EH (cell line): ENCODE measurements at places on chromosomes 2 and 18.

DNA sequence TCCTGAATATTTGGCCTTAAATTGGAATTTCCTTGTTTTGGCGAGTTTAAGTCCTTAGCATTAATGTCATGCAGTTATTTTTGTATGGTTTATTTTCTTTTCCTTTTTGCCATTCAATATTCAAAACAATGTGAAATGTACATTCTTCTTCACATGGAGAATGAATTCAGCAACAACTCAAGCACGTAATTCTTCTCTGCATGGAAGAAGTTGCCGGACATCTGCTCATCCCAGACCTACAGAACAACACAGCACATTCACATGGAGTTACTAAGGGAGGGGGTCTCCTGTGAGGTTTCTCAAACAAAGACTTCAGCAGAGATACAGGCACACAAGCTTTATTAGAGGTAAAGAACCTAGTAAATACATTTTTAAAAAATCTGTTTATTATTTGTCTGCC lies 236.8 kb downstream of the SATB2 start:
- peak; percentile 6 for DNase-seq

DNA sequence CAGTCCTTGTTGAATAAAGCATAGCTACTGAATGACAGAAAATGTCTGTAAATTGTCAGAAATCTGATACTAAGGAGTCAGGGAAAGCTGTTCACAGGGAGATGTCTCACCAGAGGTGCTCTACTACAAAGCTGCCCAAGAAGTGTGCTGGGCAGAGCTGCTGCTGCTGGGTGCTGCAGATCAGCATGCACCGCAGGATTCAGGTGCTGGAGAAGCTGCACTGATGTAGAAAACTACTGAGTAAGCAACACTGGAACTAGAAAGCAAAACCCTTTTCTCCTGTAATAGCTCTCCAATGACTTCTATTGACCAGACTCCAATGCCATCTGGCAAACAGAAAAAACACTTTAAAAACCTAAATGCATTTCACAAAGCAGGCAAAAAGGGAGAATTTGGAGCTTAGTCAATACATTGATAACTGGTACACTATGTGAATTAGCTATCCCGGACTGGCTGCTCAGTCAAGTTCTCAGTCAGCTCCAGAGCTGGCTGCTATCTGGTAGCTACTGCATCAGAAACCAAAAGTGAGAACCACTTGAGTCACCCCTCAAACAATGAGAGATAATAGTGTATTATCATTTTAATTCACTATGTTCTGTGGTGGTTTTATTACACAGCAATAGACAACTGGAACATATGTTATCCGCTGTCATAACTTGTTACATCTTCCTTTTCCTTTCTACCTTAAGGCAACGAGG lies 493.1 kb downstream of the CPS1 start:
- no peak for DNase-seq

- DNase-seq = no peak
Observed at GRCh38 chr2:4670331-4670730, 967.0 kb downstream of the DCDC2C start.

GRCh38 chr2:109135359-109136197 lies 6.6 kb downstream of the SH3RF3 start:
- no peak for DNase-seq

DNA sequence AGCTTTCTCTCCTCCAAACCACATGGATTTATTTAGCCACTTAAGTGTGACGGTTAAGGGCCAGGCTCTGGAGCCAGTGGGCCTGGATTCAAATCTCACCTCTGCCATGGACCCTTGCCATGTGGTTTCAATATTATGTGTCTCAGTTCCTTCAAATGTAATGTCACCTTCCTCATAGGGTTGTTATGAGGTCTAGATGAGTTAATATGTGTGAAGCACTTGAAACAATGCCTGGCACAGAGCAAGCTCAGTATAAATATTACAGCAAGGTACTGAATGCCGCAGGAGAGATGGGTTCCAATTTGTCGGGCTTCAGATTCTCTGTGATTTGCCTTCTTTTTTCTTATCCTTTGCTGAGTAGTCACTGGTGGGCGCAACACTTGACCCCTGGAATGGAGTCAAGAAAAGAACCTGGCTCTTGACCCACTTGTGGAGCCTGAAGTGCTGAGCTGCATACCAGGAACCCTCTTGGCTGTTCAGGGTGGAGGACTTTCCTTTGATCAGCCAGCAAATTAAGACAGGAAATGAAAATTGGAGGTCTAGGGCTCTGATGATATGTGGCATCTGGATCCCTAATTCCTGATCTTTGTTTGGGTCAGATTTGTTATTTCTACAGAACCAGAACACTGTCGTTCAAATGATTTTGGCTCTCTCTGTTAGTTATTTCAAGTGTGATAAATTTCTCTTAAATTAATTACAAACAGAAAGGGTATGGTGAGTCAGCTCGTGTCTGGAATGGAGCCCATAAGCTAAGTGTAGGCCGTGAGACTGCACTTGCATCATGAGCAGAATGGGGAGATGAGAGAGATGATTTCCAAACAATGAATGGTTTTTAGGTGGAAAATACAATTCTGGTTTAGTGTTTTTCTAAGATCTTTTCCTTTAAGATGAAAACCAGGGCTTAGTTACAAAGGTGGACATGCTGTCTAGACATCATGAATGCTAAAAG lies 293.0 kb downstream of the KCNS3 start:
- peak; percentile 54 for DNase-seq

GRCh38 chr2:80403081-80403480 lies 98.5 kb upstream of the LRRTM1 start:
- no peak for DNase-seq

GRCh38 chr2:76450024-76450475 lies 739.3 kb upstream of the GCFC2 start:
- no peak for DNase-seq

GRCh38 chr18:69031571-69031970 lies 233.7 kb downstream of the CCDC102B start:
- DNase-seq = no peak

DNA sequence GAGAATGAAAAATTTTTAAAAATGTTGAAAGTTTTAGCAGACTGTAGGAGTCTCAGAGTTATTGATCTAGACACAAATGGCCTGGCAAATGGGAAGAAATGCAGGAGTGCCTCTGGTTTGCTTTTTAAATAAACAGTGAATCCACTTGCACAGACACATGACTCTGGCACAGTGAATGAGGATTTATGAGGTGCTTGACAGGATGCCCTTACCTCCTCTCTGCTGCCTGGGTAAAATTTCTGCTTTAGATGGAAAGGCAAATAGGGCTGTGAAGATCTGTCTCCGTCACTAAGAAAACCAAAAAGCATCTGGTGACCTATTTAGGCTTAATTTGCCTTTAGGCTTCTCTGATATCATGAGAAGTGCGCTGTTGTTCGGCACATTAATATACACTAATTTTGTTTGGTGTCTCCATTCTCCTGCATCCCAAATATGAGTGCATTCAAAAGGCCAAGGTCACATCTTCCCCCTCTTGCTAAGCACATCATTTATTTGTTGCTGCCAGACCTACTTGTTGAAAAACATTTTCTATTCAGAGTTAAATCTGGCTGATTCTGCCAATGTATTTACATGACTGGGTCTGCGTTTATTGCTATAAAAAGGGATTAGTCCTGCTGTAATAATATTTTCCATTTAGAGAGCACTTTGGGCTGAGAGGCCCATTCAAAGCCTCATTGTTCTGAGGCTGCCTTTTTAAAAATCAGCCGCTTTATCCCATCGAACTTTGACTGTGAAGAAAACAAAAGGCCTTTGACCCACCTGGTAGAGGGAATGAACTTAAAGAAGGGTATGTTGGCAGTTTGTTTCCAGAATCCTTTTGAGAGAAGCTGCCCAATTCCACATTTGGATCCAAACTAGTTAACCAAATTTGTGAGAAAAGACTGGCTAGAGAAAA lies 94.9 kb downstream of the RNF152 start:
- DNase-seq = no peak

GRCh38 chr18:45081566-45082181 lies 401.0 kb downstream of the SETBP1 start:
- no peak for DNase-seq

DNA sequence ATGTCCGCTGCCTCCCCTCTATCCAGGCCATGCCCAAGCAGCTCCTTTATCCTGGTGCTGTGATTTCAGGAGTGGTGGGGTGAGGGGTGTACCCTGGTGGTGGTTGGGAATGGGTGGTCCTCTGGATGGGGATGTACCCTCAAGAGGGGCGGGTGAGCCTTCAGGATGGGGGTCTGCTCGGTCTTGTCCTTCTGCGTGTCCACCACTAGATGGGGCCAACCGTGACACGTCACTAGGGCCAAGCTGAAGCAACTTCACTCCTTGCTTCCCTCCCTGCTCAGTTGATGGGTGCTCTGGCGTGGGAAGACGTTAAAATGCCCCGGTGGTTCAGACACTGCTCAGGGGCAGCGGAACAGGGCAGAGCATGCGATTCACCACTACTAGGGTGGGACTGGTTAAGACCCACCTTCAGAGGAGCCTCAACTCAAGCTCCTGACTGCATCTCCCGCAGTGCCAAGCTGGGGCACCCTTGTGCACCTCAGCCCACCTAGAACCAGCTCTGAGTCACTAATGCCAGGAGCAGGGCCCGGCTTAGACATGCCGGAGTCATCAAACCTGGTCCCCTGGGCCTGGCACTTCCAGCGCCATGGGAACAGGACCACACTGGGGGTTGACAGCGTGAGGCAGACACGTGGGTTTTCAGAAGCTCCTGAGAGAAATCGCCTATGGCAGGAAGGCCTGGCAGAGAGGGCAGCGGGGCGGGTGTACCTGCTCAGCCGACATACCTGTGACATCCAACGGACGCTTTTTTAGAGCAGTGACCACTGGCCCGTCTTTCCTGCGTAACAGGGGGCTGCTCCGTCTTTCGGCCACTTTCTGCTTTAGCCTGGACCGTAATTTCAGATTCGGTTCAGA lies 256.7 kb downstream of the HDAC4 start:
- peak; percentile 59 for DNase-seq

DNA sequence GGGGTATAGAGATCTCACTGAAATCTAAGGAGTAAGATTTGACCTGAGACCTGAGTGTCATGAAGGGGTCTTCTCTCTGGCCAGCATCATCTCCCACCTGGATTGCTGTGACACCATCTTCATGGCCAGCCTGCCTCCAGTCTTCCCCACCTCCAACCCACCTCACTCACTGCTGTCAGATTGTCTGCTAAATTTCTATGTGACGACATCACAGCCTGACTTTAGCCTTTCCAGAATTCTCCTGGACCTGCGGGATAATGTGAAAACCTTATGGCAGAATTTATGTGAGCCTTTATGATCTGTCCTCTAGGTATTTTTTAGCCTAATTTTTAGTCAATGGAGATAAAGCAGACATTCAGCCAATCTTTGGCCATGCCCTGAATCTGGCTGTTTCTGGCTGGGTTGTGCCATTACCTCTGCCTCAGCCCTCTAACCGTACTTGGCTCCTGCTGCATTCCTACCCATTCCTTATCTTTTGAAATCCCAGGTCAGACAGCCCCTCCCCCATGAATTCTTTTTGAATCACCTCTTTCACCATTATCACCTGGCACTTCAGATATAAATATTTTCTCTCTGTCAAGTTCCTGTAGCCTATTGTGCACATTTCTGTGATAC lies 66.4 kb upstream of the MMADHC start:
- DNase-seq = no peak

- DNase-seq = peak; percentile 21
Observed at GRCh38 chr2:197514754-197515153, 1.1 kb upstream of the MOB4 start.

DNA sequence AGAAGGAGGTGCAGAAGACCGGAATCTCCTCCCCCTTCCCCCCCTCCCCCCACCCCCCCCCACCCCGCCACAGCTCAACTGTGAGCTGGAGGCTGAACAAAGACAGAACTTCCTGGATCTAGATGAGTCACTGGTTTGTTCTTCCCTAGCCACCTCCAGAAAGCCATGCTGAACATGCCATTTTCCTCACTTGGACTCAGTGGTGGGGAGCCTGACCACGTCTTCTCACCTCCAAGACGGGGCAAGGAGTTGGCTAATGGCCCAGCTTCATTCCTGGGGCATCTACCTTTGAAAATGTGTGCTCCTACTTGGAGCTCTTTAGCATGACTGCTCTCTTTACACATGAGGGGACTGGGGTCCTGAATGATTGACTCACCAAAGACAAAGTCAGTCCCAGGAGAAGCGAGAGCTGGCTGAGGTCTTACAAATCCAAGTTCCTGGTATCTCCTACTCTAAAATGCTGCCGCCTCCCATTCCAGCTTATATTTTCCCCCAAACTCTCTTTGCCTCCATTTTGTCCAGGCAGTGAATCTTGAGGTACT lies 22.6 kb upstream of the FZD5 start:
- peak; percentile 78 for DNase-seq

GRCh38 chr2:34827398-34827797 lies 1228.3 kb upstream of the FAM98A start:
- no peak for DNase-seq

GRCh38 chr2:11710210-11710609 lies 36.2 kb upstream of the LPIN1 start:
- peak; percentile 79 for DNase-seq

DNA sequence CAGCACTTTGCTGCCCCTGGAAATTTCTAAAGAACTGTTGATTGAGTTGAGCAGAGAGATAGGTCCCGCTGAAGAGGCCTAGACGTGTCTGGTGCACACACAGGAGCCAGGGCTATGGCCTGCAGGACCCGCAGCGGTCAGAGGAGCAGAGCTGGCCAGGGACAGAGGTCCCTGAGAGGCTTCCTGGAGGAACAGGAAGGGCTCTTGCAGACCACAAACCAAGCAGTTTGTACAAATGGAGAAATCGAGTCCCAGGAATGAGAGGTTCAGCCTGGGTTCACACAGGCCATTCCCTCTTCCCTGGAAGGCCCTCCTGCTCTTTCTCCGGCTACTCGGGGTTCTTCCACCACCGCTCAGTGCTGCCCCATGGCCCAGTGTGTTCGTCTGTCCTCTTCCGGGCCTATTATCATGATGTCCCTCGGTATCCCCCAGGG lies 1.2 kb upstream of the BIN1 start:
- DNase-seq = no peak

DNA sequence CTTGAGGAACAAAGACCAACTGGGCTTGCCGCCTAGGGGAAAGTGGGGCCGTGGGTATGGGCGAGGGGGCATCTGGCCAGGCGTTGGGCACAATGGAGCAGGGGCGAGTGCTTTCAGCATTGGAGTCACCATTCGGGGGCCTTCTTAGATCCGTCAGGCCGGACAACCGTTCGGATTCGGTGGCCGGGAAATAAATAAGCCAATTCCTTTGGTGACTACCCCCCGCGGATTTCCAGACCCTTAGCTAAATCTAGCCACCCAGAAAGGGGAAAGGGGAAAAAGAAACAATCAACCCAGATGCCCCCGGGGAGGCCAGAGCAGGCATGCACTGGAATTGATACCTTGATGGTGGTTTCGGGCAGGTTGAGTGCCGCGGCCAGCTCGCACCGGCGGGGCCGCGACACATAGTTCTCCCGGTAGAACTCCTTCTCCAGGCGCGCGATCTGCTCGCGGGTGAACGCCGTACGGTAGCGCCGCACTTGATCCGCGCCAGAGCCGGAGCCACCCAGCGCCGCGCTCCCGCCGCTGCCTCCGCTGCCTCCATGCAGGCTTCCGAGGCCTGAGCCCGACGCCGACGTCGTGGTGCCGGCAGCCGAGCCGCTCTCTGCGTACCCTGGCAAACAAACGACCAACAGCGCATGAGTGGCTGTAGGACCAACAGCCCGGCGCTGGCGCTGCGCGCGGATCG lies 1.8 kb downstream of the EVX2 start:
- DNase-seq = no peak
